ENCODE measurements at places on chromosomes 1 and 21.

DNA sequence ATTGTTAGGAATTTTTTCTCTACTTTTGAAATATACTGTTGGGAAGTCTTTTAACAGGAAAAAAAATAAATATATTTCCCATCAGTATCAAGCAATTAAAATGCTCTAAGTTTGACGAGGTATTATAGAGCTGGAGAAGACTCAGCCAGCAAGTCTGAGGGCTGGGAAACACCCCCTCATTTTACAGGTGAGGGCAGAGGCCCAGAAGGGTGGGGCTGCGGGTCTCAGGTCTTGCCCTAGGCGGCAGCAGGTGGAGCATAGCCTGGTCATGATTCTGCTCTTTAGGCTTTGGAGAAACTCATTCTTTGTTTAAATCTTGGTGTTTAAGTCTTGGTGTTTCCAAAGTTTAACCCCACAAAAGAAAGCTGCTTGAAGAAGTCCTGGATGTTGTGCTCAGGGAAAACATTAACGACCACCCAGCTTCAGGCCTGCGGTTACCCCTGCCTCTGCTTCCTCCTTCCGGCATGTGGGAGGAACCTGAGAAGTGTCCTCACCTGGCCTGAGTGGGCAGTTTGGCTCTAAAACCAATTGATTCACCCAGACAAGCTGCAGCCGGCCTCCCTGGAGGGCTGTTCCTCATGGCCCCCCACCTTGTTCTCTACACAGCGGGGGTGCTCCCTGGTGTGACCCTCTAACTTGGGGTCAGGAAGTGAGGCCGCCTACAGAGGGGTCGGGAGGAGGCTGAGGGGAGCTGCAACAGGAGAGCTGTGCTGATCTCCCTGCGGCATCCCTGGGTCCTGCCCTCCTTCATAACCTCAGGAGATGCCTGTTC, 41.7 kb downstream of the OLFML2B start:
- peaks cover 24% of the 10 kb centered on the region for H3K4me1 ChIP-seq
- H3K27me3 ChIP-seq: peaks cover 25% of the 10 kb centered on the region
- DNase-seq: no peak
- peaks cover 54% of the 10 kb centered on the region for H3K36me3 ChIP-seq

DNA sequence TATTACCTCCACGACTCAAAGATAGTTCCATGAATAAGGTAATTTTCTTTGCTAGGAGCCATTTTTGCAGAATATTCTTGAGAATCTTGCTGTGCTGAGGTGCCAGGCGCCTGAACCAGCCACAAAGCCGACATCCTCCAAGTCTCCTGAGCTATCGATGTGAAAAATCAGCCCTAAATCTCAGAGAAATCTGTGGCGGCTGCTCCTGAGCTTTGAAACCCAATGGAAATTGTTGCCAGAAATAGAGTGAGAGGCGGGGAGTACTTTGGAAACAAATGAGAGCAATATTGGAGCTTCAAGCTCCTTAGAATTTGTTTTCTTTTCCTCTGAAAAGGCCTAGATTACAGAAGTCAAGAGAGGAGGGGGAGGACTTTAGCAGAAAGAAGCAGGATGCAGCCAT, 6.3 kb downstream of the CAMK1G start:
- no peaks in the 10 kb centered on the region for H3K36me3 ChIP-seq
- no peak overlapping the region for H3K27ac ChIP-seq
- no peak for DNase-seq
- H3K4me1 ChIP-seq: peaks cover 31% of the 10 kb centered on the region
- peaks cover 37% of the 10 kb centered on the region for H3K27me3 ChIP-seq

GRCh38 chr1:154550657-154551056, 7.8 kb downstream of the UBE2Q1 start:
- H3K27ac ChIP-seq: peak overlapping the region; percentile 73
- no peak for DNase-seq
- H3K4me1 ChIP-seq: peaks cover 38% of the 10 kb centered on the region
- H3K36me3 ChIP-seq: peaks cover 60% of the 10 kb centered on the region
- H3K4me3 ChIP-seq: no peak overlapping the region
- peaks cover 3% of the 10 kb centered on the region for H3K27me3 ChIP-seq

GRCh38 chr1:1591452-1591851, 8.5 kb downstream of the FNDC10 start:
- no peak overlapping the region for H3K27ac ChIP-seq
- peaks cover 25% of the 10 kb centered on the region for H3K27me3 ChIP-seq
- H3K36me3 ChIP-seq: no peaks in the 10 kb centered on the region
- no peak overlapping the region for H3K4me3 ChIP-seq
- no peak for DNase-seq
- H3K4me1 ChIP-seq: peaks cover 10% of the 10 kb centered on the region

DNA sequence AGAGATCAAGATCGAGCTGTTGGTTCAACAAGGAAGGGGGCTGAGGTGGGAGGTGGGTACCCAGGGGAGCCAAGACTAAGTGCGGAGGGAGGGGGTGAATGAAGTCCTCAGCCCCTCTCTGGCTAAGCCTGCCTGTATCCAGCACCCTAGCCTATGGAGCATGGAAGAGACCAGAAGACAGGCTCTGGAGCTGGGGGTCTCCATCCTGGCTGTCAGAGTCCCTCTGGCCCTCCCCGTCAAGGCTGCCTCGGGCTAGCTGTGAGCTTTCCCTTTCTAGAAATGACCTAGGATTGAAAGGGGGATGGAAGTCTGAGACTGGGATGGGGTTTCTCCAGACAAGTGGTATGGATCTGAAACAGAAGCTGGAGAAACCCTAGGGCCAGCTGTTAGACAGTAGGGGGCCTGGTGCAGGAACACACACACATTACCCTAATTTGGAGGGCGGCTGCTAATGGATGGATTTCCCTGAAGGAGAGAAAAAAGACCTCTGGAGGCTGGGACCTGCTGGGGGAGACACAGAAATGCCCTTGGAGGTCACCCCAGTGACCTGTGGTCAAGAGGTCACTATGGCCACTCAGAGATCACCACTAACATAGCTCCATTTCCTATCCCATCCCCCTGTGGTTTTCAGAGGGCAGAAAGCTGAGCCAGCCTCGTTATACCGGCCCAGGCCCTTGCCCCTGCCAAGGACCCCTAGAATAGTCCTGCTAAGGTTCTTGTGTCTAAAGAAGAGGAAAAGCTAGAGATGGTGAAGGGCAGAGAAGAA, 107.8 kb downstream of the TMEM53 start:
- no peak for DNase-seq
- peaks cover 40% of the 10 kb centered on the region for H3K27me3 ChIP-seq
- H3K4me1 ChIP-seq: peaks cover 44% of the 10 kb centered on the region
- no peak overlapping the region for H3K27ac ChIP-seq
- H3K36me3 ChIP-seq: peaks cover 7% of the 10 kb centered on the region

All from nephron progenitor cell (in vitro differentiated cells).